Effector CD4-positive, alpha-beta T cell (primary cell): ENCODE measurements at places on chromosomes 3 and 15.

GRCh38 chr3:60870396-60870795 lies 380.9 kb downstream of the FHIT start:
- DNase-seq, result no peak

DNA sequence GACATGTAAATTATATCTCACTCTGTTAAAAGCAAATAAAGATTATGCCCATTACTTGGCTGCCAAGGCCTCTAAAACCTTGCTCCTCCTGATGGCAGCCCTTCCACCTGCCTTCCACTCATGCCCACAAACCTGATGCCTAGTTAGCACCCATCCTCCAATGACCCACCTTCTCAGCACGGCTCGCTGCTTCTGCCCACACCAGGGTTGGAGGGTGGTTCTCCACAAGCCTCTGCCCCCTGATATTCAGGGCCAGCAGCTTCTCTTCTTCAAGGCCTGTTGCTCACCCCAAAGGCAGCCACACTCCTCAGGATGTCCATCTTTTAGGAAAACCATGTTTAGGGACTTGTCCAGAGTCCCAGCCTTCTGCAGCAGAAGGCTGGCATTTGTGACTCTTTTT lies 263.4 kb upstream of the TLE3 start:
- DNase-seq, result no peak

DNA sequence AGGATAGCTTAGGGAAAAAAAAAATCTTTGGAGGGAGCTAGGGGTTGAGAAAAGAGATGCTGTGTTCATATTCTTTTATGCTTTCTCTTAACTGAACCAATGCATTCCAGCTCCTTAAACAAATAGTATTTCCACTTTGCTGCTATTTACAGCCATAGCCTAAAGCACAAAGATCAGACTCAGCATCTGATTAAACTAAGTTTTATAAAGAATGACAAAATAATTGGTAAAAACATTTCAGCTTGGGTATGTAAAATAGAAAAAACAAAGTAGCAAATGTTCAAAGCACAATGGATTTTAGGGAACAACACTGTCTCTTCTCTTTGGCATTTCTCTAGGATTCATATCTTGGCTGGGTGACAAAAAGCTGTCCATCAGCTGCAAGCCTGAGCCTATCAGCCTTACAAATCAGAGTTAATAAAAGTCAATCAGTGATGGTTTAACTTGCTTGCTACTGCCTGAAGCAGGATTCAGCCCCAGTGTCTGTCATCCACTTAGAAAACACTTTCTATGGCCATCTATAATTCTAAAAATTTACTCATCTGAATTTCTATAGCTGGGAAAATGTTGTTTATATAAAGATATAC lies 232.1 kb upstream of the CDIN1 start:
- no peak for DNase-seq

- no peak for DNase-seq
Measured at GRCh38 chr15:32908135-32908801, 190.5 kb downstream of the GREM1 start.

- DNase-seq, result no peak
Measured at GRCh38 chr3:26592451-26592850, 30.1 kb upstream of the LRRC3B start.

GRCh38 chr3:48708481-48708889 lies 8.5 kb downstream of the IP6K2 start:
- DNase-seq, result no peak

- no peak for DNase-seq
Measured at GRCh38 chr15:101528108-101528916, 38.8 kb upstream of the PCSK6 start.

DNA sequence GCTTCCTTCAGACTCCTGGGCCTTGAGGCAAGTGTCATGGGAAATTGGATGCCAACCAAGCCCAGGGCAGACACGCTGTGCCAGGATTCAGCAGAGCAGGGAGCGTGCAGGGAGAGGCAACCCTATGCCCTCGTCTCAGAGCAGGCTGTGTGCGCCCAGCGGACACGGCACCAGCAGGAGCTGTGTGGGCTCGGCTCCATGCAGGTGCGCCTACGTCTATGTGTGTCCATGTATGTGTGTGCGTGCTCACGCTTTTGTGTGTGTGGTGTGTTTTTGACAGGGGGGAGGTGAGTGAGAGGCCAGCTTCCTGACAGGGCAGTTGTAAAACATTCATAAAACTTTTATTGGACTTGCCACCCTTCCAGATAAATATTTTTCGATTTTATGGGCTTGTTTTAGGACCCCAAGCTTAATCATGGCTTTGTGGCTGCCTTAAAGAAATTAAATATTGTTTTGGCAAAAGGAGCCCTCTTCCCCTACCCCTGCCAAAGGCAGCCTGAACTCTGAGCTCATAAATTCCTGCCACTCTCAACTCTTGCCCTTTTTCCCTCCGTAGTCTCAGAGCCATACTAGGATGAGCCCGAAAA lies 84.4 kb downstream of the DNAJB8 start:
- DNase-seq, result no peak

- DNase-seq, result no peak
Measured at GRCh38 chr3:8307545-8308110, 194.0 kb upstream of the LMCD1 start.

GRCh38 chr3:138450181-138450580 lies 15.8 kb downstream of the ESYT3 start:
- DNase-seq, result no peak

GRCh38 chr3:123481071-123481470 lies 32.2 kb upstream of the ADCY5 start:
- no peak for DNase-seq
